Epithelial cell of esophagus (primary cell): ENCODE measurements at places on chromosomes 4 and X.
A peak's percentile ranks its signal among the peaks of the same experiment; 100 is the strongest.

DNA sequence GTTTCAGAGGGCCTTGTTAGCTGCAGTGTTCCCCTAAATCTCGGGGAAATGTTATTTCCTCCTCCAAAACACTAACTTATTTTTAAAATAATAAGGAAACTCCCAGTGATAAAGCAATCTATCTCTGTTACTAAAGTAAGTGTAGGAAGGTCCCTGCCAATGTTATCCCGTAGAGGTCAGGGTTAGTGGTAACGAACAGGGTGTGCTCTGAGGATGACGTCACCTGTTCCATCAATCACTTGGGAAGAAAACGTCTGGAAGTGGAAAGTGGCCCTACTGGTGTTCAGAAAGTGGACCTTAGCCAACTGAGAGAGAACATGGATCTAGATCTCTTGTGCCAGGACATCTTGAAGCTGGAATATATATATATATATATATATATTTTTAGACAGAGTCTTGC lies 249.5 kb downstream of the BCOR start:
- peak; percentile 9 for DNase-seq

DNA sequence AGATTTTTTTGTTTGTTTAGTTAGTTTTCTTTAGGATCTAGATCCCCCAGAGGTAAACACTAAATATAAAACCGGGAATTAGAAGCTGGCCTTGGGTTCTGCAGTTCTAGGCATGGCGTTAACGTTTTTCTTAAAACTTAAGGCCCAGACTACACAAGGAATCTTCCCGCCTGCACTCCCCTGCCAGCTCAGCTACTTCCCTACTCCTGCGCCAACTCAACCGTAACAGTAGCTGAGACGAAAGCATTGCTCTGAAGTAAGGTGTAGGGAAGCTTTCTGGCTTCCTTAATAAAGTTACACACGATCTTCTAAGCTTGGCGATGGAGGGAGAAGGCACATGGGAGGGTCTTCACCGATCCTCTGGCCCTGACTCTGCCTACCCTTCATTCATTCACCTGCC lies 37.1 kb downstream of the CPE start:
- DNase-seq, result no peak

DNA sequence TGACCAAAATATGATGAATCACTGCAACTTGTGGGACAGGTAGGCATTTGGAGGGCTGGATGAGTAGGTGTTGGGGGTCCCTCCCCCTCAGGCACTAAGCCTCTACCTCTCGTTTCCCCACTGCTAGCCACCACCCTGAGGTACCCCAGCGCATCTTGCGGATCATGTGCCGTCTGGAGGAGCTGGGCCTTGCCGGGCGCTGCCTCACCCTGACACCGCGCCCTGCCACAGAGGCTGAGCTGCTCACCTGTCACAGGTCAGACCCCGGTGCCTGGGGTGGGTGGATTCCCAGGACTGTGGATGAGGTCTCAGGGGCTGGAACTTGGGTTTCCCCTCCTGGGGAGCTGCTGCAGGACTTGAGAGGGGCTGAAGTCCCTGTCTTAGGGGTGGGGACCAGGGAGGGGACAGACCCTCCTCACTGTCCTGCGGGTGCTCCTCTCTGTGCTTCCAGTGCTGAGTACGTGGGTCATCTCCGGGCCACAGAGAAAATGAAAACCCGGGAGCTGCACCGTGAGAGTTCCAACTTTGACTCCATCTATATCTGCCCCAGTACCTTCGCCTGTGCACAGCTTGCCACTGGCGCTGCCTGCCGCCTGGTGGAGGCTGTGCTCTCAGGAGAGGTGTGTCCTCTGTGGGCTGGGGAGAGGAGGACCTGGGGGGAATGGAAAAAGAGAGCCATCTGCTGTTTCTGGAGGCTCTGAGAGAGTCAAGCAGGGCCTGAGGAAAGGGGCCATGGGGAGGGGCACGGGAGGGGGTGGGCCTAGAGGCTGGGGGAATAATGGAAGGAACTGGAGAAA lies 10.1 kb upstream of the ERAS start:
- DNase-seq, result no peak

DNA sequence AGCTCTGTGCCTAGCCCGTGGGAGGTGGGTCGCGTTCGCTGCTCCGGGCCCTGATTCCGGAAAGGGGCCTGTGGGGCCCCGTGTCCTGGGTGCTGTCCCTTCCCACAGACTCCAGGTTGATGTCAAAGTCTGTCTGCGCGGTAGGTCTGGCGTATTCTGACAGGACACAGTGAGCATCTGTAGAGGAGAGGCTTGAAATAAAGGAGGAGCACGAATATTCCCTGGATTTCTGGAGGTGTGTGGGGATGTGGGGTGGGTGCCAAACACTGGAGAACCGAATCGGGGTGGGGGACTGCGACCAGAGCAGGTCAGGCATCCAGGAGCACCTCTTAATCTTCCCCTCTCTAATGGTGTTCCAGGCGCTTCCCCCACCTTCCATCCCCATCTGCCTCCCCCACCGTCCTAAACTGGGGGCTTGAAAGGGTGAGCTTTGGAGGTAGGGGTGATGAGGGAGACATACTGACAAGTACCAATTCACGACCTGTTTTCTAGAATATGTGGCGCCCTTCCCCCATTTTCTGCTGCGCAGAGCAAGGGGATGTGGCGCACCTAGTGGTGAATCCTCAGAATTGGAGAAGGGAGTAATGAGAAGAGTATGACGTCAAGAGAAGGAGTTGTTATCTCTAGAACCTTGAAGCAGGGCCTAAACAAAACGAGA lies 877 bp downstream of the GPRASP1 start:
- DNase-seq, result peak; percentile 26

DNA sequence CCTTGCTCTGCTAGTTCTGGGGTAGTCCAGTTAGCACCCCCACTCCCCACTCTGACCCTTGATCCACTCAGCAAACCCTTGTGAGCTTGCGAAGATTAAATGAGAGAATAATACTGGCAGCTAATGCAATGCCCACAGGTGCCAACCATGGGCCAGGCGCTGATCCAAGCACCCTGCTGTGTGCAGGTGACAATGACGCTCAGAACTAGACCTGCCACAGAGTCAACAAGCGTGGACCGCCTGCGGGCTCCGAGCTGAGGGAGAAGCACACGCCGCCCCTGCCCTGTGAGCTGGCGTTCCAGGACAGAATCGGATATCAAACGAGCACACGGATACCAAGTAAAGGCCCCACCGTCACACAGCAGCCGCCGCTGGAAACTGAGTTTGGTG lies 129.2 kb downstream of the FAM53A start:
- DNase-seq, result no peak

DNA sequence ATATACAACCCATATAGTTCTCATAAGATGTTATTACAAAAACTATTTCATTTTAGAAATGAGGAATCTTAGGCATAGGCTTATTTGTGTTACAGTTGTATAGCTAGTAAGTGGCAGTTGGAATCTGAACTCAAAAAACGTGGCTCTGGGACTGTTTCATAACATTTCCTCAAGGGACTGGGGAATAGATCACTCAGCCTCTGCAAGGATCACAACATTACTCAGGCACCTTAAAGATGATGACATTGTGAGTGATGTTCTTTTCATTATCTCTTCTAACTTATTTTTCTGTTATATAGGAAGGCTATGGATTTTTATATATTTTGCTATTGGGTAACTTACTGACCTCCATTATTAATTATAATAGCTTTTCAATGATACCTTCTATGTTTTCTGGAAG lies 774.2 kb upstream of the LCORL start:
- DNase-seq, result no peak

DNA sequence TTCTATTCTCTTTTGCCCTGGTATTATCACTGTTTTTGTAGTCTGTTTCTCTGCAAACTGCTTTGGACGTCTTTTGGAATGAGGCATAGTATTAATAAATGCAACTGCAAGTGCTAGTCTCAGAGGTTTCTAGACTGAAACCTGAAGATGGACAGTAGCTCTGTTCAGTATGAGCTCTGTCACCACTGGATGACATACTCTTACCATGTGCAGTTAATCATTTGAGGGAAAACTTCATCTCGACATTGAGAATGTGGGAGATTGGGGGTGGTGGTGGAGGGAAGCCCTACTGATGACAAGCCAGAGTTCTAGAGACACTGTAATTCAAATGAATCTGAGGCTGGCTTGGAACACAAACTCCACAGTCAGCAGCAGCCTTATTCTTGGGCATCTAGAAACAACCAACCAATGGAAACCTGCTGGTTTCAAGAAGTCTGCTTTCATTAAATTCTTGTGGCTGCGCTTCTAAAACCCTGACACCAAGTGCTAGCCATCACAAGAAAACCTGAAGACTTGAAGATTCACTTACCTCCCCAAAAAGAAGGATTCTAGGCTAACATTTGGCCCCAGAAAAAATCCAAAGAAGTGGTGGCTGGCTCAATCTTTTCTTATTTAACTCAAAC lies 161.7 kb downstream of the RASL11B start:
- DNase-seq, result no peak

DNA sequence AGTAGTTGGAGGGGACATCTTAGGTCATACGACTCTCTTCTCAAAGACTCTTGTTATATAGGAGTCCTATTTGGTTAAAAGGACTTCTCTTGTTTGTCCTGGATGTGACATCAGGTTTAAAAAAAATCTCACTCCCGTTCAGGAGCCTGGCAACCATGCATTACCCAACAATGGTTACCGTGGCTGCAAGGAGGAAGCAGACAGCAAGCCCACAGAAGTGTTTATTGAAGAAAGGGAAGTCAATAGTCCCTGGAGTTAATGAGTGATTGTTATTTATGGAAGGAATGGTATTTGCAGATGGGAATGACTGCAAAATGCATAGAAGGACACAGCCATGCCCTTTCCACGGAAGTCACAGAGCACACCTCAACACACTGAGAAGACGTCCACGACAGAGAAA lies 75.9 kb upstream of the ENPP6 start:
- DNase-seq, result no peak

DNA sequence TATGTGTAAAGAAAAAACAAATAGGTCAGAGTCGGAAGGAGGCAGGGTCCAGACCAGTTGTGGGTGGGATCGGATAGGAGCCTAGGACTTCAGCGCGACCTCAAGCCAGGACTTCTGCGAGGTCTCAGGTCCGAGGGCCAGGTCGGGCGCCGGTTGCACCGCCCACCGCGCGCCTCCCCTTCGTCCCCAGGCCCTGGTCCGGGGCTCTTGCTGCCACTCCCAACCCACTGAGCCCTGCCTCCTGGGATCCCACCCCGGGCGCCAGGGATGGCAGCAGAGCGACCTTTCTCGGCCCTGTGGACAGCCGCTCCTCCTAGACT lies 12.3 kb downstream of the PITX2 start:
- no peak for DNase-seq

DNA sequence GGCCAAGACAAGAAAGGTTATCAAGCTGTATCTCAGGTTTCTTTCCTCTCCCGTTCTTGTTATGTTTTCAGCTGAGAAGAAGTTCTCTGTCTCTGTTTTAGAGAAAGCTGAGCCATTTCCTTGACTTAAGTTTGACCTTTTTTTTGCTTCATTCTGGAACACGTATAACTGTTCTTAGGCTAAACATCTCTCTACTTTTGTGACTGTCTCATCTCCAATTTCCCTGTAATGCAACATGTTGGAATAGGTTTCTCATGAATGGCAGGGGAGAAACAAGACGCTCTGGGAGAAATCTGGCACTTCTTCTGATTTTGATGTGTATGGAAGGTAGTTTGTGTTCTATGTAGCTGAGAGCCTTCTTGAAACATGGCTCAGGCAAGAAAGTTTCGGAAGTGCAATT lies 36.2 kb upstream of the SFRP2 start:
- DNase-seq, result no peak

GRCh38 chr4:72842323-72842722 lies 227.2 kb downstream of the COX18 start:
- DNase-seq, result peak; percentile 13
